ENCODE measurements at places on chromosomes 5 and 9.

DNA sequence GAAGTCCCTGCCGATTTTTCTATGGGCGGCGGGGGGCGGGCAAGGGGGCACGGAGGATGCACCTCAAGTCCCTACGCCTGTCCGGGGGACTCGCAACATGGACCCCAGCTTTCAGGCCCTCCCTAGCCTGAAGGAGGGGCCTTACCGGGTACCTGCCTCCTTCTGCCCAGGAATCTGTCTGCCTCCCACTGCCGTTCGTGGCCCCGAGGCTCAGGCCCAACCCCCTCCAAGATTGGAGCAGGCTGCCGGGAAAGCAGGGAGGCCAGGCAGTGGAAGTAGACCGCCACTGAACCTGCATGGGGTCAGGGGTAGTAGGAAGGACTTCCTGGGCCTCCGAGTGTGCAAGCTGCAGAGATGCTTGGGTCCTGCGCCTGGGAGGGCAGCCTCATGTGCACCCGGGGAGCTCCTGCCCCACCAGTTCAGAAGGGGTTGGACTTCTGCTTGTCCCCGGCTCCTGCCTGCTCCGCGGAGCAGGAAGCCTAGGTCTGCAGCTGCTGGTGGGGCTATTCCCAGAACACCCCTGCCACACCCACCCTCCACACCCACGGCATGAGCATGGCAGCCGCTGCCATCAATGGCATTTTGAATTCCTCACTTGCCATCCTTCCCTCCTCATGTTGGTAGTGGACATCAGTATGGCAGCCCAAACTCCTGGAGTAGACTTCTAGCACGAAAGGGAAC, 1312.7 kb upstream of the ACO1 start:
- no peak for DNase-seq

- DNase-seq, result no peak
These were observed 37.5 kb upstream of the GFPT2 start for GRCh38 chr5:180390441-180391190.

DNA sequence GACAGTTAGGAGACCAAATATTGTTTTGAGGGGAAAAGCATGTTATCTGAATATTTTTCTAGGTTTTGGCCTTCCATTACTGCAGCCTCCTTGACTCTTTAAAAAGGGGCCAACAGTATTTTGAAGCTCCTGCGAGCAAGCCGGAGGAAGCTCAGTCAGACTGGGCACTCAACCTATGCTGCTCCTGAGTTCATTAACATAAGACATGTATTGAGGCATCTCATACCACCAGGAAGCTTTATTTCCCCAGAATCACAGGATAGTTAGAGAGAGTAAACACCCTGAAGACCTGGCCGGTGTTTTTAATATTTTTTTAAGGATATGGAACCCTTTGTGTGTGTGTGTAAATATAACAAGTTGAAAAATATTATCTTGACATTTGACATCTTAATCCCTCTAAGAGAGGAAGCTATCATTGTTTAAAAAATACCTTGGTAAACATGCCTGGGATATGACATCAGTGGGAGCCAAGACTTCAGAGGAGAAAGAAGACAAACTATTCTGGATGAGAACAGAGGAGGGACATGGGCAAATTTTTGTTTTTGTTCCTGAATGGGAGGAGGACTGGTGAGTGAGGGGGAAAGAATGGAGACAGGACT, 139.3 kb upstream of the SLIT3 start:
- DNase-seq, result no peak

DNA sequence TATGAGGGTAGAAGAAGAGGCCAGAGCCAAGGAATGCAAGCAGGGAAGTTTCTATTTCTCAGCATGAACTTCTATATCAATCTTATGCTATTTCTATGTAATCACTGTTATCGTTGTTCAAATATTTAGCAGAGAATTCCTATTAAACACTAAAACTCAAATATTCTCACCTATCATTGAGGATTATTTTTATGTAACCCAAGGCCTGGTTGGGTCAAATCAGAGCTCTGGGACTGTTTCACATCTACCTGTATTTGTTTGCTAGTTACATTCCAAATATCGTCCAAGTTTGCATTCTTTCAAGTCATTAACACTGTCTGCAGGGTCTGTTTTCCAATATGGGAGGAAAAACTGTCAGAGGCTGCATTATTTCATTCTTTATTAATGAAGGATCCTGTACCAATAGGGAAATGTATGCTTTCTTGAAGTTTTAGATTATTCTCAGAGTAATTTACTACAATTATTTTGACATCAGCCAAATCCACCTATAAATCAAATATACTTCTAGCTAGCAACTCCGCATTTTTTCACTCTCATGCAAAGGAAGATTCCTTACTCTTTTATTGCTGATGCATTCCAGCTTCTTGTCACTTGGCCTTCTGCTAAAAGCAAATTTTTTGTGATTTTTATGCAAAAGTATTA, 52.2 kb downstream of the LURAP1L start:
- DNase-seq, result no peak

- no peak for DNase-seq
These were observed 25.0 kb downstream of the ARPC5L start for GRCh38 chr9:124886866-124887492.

DNA sequence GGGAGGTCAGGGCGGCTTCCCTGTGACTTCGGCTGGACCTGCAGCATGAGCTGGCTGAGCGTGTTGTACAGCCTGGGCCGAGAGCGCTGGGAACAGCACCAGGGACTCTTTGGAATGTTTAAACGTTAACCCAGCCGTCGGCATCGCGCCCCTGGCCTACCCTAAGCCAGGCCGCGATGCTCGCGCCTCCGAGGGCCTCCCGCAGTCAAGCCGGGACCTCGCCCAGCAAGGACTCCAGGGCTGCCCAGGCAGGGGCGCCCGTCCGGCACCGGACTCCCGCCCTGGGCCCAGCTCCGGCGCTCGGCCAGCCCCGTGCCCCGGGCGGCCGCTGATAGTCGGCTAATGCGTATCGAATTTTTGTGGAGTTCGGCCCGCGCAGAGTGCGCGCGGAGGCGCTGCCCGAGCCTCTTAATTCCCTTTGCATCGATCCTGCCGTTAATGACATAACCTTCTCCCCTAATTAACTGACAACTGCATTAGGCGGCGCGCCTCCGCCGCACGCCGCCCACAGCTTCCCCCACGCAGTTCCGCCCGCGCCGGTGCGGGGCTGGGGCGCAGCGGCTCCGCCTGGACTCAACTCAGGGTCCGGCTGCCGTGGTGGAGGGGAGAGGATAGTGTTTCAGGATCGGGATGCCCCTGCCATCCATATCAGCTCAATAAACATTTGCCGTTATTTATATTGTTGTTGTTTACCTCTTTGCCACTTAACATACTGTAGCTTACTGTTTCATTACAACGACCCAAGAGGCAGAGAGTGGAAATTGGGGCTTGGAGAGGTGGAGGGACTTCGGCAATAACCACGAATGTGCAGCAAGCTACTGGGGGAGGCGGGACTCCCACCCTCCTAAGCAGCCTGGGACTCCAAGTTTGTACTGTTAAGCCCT, 28.8 kb upstream of the CDC23 start:
- DNase-seq, result no peak

Data from effector memory CD8-positive, alpha-beta T cell (primary cell).